ENCODE measurements at places on chromosomes 6 and 20.

GRCh38 chr6:152946484-152946883 is 36.4 kb downstream of the FBXO5 start:
- no peak for DNase-seq

DNA sequence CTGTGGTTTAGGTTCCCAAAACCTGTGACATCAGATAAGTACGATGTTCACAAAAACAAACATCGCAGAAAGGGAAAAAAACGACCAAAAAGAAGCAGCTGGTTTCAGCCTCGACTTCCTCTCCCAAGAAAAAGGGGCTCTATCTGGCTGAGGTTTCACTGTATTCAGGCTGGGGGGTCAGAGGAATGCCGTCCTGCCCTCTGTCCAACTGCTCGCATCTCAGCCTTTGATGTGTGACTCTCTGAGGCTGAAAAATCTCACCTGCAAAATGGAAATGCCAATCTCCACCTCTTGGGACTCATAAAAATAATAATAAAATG is 123.6 kb upstream of the PTPN1 start:
- no peak for DNase-seq

- DNase-seq = no peak
Observed at GRCh38 chr6:33324125-33324524, 6.6 kb upstream of the ZBTB22 start.

GRCh38 chr6:137933696-137934095 is 66.6 kb downstream of the TNFAIP3 start:
- no peak for DNase-seq

DNA sequence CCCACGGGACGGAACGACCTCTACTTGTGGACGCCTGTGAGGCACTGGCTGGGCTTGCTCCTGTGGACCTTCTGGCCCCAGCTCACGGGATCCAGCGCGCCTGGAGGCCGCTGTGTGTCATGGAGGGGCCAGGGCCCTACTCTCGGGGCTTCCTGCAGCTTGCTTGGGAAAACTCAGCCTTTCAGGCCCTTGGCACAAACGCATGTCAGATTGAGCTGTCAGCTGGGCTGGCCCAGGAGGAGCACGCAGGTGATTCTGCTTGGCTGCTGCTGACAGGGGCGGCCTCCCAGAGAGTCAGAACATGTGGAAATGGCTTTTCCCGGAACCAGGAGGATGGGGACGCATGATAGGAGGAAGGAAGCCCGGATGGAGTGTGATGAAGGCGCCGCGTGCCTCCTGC is 39.7 kb downstream of the TMEM181 start:
- DNase-seq = no peak

GRCh38 chr20:12372557-12372956 is 454.9 kb downstream of the BTBD3 start:
- no peak for DNase-seq

GRCh38 chr6:82616386-82617028 is 252.9 kb downstream of the TPBG start:
- DNase-seq = no peak

DNA sequence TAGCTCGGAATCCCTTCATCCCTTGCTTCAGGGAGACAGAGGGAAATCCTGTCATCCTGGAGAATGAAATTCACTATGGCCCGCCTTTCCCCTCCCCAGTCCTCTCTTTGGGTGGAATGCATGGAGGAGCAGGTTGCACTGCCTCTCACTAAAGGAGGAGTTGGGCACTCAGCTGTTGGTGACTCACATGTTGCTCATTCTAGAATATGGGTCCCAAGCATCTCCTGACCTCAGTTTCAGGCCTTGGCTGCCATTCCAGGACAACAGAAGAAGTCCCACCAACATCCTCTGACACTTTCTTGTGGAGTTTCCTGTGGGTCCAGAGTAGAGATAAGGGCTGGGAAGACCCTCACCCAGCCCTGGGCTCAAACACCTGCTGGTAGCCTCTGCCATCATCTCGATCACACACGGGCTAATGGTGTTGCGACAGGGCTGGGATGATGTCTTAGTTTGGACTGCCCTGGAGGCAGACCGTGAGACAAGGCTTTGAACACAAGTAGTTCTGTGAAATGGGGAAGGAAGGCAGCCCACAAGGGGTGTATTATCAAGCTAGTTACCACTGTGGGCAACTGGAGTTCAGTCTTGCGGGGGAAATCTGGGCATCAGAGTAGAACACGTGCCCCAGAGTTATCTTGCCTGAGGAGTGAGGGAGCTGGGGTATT is 52.4 kb upstream of the RNF24 start:
- DNase-seq = no peak

DNA sequence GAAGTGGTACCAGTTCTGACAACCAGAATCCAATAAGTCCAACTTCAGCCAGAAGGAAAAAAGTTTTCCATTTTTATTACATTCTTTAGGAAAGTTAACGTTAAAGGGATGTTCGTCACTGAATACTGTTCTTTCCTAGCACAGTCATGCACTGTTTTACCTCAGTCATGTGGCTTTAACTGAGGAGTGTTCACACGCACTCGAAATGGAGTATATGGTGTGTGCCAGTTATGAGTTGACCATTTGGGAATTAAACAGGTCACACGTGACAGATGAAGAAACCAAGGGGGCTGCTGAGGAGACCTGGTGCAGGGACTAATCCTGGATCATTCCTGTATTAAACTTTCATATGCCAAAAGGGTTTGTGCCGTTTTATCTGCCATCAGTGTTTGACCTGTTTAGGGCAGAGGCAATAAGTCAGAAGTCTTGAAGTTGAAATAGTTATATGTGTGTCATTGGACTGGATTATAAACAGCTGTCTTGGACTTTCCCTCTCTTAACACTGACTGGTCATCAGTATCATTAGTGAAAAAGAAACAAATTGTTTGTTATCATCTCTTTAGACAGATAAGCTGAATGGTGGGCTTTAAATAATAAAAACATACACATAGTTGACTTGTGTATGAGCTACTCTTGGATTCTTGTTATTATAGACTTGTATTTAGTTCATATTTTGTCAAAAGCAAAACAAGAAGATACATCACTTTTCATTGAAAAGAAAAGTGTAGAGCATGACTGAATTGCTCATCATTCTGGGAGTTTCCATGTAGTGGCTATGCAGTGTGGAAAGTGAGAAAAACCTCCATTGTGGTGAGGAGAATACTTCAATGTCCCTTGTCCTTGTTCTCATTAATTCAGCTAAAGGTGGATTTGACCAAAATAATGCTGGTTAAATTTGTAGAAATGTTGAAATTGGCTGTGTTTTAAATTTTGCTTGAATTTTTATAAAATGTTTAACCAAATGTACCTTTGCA is 123.5 kb upstream of the SAMD5 start:
- DNase-seq = no peak

GRCh38 chr6:147911686-147912085 is 403.2 kb downstream of the SAMD5 start:
- no peak for DNase-seq

DNA sequence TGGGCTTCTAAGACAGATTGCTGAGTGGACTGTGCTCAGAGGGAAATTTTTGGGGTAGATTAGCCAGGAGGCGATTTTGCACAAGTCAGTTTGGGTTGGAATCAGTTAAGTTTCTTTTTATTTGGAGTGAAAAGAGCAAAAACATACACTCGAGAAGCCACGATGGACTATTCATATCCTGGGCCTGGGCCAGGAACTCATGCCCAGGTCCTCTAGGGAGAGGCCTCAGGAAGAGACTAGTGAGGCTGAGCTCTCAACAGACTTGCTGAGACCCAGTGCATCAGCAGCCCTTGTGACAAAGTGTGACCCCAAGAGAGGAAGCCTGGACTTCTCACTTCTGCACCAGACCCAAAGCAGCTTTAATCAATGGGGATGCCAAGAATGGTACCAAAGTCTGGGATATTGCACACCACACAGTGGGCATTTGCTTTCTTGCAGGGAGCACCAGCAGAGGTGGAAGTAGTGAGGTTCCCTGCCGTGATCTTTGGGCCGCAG is 61.6 kb upstream of the MAFB start:
- DNase-seq = no peak

GRCh38 chr20:46206025-46206424 is 87.9 kb downstream of the CD40 start:
- DNase-seq = peak; percentile 55

DNA sequence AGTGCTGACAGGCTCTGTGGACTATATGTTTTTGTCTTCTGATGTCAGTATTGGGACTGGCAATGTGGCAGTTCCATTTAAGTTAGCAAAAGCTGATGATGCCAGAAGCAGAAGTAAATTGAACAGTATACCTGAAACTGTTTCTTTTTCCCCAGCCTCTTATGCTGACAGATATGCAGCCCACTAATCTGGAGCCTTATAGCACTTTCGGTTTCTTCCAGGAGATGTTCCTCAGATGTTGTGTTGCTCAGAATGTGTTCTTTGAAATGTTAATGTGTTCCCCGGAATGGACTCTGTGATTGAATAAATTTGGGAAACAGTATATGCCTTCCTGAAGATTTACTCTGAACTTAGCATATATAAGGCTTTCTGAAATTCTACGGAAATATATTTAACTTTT is 80.7 kb upstream of the MRAP2 start:
- DNase-seq = no peak

GRCh38 chr20:5096463-5096862 is 23.3 kb downstream of the PCNA start:
- no peak for DNase-seq

GRCh38 chr6:170000071-170000843 is 248.8 kb downstream of the ERMARD start:
- no peak for DNase-seq

- no peak for DNase-seq
Observed at GRCh38 chr20:41716436-41716835, 98.3 kb upstream of the CHD6 start.

DNA sequence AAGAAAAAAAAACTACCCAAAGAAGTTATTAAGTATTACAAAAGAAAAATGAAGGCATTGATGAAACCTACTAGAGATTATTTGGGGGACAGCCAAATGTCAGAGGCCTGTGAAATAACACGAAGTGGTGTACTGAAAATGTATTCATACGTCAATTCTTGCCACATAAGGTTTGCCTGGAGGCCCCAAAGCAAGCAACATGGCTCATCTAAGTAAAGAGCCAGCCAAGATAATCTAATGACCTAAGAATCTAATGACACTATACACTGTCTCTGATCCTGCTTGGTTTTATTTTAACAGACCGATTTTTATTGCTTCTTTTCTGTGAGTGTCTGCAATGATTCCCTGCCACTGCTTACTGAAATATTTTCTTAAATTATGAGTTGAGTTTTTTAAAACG is 34.7 kb downstream of the FILIP1 start:
- DNase-seq = no peak

DNA sequence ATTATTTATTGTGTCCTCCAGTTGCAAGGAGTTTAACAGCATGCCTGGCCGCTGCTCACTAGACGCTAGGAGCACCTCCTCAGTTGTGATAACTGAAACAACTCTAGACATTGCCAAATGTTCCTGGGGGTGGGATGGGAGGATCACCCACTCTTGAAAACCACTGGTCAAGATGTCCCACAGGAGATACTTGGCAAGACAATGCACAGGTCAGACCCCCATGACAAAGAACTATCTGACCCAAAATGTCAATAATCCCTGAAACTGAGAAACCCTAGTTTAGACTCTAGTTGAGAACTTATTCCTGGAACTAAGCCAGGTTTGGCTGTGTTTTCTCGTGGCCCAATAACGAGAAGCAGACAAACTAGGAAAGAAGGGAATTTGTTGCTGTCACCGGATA is 9.5 kb upstream of the FKBPL start:
- no peak for DNase-seq

DNA sequence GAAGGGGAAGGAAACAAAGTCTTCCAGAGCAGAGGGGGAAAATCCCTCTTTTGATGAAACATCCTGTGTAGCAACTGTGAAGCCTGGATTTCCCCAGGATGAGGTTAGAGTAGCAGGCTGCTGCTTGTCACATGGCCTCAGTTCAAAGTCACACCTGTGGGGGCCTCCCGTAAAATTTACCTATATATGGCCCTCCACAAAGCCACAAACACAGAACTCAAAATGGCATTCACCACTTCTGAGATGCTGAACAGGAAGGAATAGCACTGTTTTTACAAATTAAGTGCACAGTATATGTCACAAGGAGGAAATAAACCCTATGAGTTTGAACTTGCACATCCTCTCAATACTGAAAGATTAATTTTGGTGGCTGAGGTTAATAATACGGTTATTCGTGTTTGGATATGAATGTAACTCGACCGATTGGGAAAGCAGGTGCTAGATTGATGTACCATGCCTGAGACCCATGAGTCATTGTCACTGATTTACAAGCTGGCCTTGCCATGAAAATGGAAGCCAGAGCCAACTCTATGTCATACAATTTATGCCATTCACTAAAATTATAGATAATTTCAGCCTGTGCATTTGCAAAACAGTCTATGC is 70.6 kb downstream of the SGK1 start:
- peak; percentile 63 for DNase-seq

DNA sequence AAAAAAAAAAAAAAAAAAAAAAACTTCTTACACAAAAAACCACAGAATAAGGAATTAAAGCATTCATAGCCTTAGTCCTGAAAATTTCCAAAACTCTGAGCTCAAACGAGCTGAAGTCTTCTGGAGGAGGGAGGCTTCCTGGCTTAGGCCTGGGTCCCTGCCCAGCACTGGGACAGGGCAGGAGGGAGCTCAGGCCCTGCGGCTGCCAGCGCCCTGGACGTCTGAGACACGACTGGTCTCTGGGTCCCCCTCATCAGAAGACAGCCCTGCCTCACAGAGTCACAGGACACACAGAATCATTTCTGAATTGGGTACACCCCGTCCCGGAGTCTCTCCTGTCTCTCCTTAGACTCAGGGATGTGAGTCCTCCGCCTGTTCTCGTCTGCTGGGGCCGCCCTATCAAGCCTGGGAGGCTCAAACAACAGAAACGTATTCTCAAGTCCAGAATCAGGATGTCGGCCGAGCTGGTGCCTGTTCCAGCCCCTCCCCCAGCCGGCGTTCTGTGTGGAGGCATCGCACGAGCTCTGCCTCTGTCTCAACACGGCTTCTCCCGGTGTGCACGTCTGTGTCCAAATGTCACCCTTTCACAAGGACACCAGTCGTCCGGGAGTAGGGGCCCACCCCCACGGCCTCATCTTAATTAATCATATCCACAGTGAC is 39.4 kb downstream of the ZBTB46 start:
- DNase-seq = no peak

DNA sequence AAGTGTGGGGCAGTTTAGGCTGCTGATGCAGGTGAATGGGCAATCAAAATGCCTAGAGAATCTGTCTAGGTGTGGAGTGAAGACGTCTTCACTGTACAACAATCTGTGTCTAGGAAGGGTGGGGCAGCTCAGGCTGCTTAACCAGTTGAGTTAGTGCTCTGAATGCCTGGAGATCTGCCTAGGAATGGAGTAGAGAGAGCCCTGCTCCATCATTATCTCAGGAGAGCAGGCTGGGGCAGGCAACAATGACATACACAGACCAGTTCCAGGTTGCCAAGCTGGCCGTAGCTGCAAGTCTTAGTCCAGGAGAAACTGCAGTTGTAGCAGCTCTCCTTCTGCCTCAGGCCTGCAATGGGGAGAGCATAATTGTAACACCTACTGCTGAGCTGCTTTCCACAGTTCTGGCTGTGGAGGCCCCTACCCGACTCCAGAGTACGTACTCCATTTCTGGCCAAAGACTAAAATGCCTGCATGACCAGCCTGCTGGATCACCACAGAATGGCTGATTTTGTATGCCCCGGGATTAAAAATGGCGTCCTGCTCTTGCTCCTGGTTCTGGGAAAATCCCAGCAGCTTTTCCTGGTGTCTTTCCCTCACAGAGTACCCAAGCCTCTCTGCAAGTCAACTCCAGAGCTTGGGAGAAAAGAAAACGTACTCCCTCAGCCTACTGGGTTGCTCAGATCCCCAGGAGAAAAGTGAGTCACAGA is 545.4 kb downstream of the ADGRB3 start:
- DNase-seq = no peak

GRCh38 chr20:1915725-1916124 is 20.5 kb downstream of the SIRPA start:
- DNase-seq = no peak

- no peak for DNase-seq
Observed at GRCh38 chr6:19035461-19036195, 648.5 kb downstream of the RNF144B start.

Data from GM10248 (cell line).